Fibroblast of skin of abdomen (primary cell): ENCODE measurements at places on chromosomes 5 and 9.

DNA sequence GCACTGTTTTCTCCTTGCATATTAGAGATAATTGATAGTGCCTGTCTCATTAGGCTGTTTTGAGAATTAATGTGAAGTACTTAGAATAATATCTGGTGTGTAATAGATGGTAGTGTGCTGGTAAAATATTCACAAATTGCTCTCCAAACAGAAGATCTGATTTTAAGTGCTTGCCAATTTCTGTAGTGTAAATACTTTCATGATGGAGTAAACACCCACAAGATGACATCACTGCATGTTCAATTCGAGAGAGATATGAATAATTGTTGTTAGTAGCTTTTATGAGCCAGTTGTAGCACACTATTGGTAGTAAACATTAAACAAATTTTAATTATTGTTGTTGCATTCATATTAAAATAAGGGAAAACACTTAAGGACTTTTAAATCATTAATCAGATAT lies 392.3 kb upstream of the RIOK2 start:
- DNase-seq = no peak

- DNase-seq = no peak
These were observed 8.7 kb downstream of the ANP32B start for GRCh38 chr9:97991818-97992217.

DNA sequence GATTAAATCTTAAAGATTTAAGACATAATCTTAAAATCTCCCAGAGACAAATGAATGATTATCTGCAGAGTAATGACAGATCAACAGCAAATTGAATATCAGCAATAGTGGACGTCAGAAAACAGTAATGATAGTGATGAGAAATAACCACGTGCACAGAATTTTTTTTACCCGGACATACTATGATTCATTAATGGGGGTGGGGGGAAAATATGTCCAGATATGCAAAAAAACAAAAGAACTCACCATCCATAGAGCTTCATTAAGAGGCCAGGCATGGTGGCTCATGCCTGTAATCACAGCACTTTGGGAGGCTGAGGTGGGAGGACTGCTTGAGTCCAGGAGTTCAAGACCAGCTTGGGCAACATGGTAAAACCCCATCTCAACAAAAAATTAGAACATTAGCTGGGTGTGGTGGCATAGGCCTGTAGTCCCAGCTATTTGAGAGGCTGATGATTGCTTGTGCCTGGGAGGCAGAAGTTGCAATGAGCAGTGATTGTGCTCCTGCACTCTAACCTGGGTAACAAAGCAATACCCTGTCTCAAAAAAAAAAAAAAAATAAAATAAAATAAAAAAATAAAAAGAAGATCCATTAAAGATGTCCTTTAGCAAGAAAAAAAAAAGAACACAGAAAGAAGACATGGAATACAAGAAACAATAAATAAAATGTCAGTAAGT lies 30.9 kb upstream of the SHOC1 start:
- DNase-seq = peak; percentile 43

- no peak for DNase-seq
These were observed 382.7 kb downstream of the ENC1 start for GRCh38 chr5:74257645-74258313.

DNA sequence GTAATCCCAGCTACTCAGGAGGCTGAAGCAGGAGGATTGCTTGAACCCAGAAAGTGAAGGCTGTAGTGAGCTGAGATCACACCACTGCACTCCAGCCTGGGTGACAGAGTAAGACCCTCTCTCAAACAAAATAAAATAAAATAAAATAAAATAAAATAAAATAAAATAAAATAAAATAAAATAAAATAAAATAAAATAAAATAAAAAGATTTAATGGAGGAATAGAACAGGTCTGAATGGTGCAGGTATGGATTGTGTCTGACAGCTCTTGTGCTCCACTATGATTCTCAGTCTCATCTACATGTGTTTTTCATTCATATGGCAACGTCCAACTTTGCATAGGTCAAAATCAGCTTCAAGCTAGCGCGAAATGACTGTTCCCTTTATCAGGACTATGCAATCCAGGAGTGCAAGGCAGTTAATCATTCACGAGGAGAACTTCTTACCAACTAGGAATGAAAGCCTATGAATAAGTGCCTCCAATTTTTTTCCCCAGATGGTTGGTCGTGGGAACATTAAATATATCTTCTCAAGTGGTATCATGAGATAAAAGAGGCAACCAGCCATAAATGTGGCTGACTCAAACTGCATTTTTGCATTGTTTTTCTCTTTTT lies 1392.3 kb upstream of the CDH9 start:
- DNase-seq = peak; percentile 4

DNA sequence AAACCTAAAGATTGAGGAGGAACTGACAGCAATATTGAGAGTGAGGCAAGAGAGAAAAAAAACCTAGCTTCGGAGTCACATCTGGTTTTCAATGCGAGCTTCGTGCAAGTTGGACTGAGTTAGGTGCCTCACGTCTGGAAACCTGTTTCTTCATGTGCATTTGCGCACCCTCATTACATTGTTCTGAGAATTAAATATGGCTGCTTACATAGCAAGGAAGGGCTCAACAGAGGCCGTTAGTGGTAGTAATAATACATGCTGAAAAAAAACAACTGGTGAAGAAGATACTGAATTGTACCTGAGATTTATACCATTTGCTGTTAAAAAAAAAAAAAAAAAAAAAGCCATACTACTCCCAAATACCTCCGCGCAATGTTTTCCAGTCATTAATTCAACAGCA lies 18.6 kb downstream of the DNAJA1 start:
- DNase-seq = no peak

DNA sequence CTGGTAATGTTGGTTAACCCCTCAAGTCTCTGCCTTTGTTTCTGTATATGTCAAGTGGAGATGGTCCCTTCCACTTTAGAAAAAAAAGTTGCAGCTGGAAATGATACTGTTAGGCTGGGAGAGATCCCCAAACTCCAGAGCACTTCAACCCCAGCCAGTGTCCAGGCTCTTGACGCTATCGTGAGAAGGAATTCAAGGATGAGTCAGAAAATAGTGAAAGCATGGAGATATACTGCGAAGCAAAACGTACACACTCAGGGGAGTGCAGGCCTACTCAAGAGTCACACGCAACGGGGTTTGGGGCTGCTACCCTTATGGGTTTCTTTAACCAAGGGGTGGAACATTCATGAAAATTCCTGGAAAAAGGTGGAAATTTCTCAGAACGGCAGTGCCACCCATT lies 24.9 kb downstream of the KCNV2 start:
- DNase-seq = no peak

DNA sequence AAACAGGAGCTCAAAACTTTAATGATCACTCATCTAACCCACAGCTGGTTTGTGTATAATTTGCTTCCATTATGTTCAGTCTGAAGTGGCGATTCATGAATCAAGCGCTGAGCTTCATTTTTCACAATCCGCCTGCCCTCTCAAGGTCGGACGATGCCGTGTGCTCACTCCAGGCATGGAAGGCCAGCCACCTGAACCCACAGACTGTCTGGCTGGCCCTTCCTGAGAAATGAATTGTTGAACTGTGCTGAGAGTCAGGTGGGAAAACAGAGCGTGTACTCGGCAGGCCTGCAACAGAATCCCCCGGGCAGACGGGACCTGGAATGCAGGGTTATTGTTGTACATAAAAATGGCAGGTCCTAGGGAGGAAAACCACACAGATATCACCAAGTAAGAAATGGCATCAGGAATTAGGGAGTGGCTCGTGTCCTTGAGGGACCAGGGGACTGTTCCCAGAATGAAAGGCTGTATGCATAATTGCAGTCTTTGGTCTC lies 375.7 kb downstream of the IRX2 start:
- DNase-seq = no peak

- DNase-seq = no peak
These were observed 34.9 kb upstream of the NIPBL start for GRCh38 chr5:36841677-36842076.
